ENCODE measurements at places on chromosomes 6 and 20.

DNA sequence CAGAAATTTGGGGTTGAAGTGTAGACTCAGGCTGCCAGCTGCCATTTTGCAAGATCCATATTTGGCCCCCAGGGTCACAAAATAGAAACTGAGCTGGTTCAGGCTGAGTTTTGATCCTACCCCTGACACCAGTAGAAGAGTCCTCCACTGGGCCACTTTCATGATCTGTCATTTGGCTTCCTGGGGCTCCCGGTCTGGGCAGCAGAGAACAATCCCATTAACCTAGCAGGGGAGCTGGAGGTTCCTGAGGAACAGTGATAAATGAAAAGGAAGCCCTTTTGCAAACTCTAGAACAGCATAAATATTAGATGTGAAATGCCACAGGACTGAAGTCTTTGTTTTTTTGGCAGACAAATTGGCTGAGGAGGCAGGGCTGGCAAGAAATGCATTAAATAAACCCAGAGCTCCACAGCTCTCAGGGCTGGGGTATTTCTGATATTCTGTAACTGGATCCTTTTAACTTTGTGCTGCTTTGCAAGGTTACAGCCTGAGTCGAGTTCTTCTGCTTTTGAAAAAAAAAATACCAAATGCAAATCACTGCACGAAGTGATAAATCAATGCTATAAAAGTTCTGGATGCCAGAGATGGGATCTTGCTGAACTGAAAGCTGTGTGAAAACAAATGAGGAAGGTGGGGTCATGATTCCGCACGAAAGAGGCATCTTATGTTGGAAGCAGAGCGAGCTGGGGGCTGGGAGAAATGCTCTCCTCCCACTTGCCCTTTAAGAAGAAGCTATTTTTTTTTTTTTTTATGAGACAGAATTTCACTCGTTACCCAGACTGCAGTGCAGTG is 64.4 kb downstream of the SULF2 start:
- no peak for DNase-seq

DNA sequence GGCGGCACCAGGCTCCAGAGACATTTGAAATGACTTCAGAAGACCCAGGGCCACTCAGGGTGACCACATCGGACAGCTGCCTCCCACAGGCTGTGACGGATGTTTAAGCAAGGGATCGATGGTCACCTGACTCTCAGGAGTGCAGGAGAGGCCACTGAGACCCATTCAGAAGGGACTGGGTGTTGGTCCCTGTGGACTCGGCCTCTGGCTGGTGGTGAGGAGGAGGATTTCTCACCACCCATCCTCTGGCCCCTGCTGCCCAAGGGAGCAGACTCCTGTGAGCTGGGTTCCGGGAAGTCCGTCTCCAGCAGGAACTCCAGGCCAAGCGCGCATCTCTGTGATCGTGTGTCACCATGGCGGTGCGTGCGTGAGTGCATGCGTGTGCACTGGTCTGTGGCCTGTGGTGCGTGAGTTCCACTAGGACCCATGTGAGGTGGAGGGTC is 25.5 kb downstream of the NPEPL1 start:
- no peak for DNase-seq

DNA sequence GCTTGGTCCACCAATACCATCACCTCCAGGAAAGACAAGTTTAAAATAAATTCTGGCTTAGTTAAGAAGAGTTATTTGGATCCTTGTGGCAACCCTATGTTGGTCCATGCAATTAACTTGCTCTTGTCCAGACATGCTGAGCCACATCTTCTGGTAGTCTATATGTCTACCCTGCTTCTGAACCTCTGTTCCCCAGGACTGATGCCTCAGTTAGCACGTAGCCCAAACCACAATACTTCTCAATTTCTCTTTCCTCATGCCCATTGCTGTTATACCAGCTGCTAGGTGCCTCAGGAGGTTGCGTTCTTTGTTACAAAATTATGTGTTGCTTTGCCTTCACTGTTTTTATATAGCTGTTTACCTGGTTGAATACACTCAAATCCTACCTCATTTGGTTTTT is 116.4 kb upstream of the KCNQ5 start:
- DNase-seq = no peak

GRCh38 chr6:43089874-43090558 is 13.9 kb downstream of the PTK7 start:
- no peak for DNase-seq

- no peak for DNase-seq
Observed at GRCh38 chr20:44208770-44209169, 1.8 kb downstream of the OSER1 start.

- DNase-seq = no peak
Observed at GRCh38 chr20:34312024-34312460, 8.9 kb upstream of the AHCY start.

- DNase-seq = no peak
Observed at GRCh38 chr6:52152711-52153160, 33.4 kb upstream of the IL17A start.

- peak; percentile 31 for DNase-seq
Observed at GRCh38 chr20:38073307-38074071, 39.9 kb downstream of the RPRD1B start.

GRCh38 chr6:25056130-25056529 is 120.4 kb upstream of the RIPOR2 start:
- peak; percentile 71 for DNase-seq
